ENCODE measurements at places on chromosomes 11 and 22.

DNA sequence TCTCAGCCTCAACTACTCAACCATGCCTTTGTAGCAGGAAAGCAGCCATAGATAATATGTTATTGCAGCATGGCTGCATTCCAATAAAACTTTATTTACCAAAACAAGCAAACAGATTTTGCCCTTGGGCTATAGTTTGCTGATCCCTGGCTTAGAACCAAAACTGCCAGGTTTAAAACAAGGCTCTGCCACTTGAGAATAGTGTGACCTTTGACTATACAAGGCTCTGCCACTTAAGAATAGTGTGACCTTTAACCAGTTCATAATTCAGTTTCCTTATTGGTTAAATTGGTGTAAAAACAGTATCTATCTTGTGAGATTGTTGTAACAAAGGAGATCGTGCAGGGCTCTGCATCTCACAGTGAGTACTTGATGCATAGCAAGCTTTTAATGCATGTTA is 217.3 kb upstream of the MTNR1B start:
- no peak for DNase-seq

GRCh38 chr11:117072517-117073461 is 25.4 kb downstream of the SIK3 start:
- no peak for DNase-seq

DNA sequence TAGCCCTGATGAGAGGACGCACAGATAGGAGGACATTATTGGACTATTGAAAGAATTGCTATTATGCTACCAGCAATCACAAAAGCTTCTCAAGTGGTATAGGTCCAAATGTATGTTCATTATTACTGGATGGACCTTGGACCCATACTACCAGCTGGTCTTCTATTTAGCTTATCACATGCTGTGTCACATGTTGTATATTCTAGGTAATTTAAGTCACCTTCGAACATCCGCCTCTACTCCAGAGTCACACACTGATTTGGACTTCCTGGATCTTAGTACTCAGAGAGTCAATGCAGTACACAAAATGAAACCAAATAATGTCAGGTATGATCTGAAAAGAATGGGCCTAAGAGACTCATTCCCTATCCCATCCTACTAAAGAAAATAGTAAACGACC is 534.0 kb upstream of the API5 start:
- no peak for DNase-seq

GRCh38 chr11:119169282-119169719 is 776 bp downstream of the NLRX1 start:
- DNase-seq: peak; percentile 62

DNA sequence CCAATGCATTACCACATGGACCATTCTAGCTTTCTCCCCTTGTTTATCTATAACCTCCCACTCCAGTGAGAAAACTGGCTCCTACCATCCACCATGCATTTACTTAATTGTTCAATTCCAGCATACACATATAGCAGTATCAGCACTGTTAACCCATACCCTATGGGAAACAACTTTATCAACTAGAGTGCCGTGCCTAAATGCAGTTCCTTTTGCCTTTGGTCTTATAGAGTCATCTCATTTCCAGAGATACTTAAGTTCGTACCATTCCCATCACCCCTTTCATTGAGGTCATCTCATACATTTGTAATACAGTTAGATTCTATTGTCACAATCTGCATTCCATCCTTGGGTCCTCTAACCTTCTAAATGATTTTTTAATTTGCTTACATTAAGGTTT is 86.9 kb downstream of the PARVA start:
- no peak for DNase-seq

DNA sequence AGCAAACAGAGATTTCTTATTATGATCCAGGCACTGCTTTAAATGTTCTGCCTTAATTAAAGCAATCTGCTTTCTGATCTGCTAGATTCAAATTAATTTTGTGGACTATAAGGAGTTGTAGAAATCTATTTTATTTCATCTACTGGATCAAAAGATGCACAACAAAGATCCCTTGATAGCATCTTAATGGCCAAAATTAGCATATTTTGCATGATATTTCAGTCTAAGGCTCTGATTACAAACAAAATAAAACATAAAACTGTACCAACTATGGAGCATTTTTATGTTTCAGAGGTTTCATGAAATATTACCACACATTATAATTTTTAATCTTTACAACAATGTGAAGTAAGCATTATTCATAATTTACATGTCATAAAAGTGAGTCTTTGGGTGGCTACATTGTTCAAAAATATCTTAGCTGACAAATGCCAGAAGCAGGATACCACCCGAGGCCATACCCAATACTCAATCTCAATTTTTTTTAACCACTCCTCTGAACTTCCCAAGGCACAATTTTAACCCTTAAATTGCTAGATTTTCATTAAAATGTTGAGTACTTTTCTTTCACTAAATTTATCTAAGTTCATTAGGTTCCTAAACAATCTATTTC is 929.5 kb downstream of the KCNA4 start:
- DNase-seq: no peak

GRCh38 chr22:33389936-33390335 is 331.8 kb upstream of the SYN3 start:
- no peak for DNase-seq

DNA sequence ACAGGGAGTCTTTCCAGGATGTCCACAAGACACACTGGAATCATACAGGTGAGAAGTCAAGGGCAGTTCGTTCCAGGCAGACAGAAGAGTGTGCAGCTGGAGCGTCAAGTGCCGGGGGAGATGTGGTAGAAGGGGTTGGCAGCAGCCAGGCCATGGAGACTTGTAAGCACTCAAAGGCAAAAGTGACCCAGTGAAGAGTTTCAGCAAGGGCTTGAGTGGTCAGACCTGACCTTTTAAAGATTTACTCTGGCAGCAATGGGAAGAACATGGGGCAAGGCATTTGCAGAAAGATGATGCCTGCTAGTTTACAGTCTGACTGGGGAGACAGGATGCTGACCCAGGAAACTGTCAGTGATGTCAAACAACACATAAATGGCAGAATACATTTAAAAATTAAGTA is 29.0 kb downstream of the P4HA3 start:
- no peak for DNase-seq

- no peak for DNase-seq
These were observed 22.8 kb upstream of the RASSF10 start for GRCh38 chr11:12986194-12986898.

- DNase-seq: no peak
These were observed 33.2 kb upstream of the FBLN1 start for GRCh38 chr22:45469281-45470073.

DNA sequence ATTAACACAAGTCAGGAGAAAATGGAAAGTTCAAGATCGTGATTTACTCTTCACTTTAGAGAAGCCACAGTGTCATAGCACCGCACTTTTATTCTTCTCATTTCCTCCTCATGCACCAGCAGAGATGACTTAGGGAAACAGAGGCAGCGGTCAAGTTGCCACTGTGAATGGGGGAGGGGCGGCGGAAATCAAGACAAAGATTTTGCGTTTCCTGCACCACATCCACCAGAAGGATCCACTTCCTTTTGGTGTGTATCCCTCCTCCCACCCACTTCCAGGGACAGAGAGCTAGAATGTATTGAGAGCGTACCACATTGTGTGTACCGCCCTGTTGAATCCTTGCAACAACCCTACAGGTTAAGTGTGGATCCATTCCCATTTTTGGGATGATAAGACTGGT is 21.8 kb downstream of the TSPAN18 start:
- no peak for DNase-seq

DNA sequence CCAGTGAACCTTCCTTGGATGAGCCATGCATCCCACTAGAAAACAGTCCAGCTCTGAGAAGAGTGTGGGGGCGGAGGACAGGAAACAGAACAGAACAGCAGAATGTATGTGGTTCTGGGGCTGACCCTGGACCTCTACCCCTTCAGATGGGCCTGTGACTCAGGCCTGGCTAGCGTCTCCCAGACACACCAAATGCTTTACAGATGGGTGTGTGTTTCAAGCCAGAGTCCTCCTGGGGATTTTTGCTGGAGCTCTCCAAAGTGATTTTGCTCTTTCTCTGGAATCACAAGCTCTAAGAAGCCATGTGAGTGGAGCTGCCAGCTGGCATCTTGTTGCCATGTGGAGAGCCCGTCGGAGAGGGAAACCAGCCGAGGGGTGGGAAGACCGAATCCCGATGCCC is 13.2 kb upstream of the C1QTNF4 start:
- DNase-seq: no peak

- DNase-seq: no peak
These were observed 34.4 kb upstream of the SUSD2 start for GRCh38 chr22:24146791-24147353.

- no peak for DNase-seq
These were observed 72.8 kb downstream of the ATXN10 start for GRCh38 chr22:45744442-45744841.

GRCh38 chr11:127448101-127448500 is 447.5 kb upstream of the KIRREL3 start:
- DNase-seq: no peak

DNA sequence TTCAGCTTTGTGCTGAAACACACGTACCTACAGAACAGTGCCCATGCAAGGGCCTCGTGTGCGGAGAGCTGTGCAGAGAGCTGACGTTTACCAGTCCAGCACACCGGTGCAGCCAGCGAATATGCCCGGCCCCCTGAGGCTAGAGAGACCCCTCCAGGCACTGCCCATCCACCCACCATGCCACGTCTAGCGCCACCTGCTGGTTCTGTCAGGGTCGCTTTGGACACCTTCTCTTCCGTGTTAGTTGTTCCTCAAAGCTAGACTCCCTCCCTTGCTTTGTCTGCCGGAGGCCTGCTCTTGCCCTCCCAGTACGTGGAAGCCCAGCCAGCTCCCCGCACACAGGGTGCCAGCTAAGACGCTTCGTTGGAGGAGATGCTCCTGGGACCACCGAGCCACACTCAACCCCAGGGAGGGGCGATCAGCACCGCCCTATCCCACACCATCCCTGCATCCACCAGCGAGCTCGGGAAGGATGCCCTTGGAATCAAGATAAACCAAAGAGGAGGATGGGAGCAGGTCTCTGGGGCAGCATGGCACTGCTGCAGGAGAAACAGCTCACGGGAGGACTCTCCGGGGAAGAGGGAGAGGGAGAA is 43.4 kb downstream of the CPT1A start:
- DNase-seq: peak; percentile 80

- no peak for DNase-seq
These were observed 20.3 kb downstream of the TMPRSS5 start for GRCh38 chr11:113685654-113686359.

GRCh38 chr22:42635531-42635930 is 4.9 kb downstream of the ATP5MGL start:
- peak; percentile 24 for DNase-seq

DNA sequence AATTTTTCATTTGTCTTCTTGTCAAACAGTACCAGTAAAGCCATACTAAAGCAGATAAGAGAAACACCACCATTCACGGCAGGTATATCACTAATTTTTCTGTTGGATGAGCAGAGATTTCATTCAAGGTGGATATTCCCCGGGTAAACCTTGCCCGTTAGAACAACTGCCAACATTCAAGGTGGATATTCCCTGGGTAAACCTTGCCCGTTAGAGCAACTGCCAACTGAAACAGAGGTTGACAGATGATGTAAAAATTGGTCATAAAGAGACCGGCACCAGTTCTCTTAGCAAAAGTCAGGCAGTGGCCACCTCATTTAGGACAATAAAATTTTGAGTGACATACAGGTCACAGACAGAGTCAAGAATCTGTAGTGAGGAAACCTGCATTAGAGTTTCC is 423.4 kb upstream of the SYN3 start:
- DNase-seq: no peak

- DNase-seq: no peak
These were observed 216.6 kb downstream of the CEP164 start for GRCh38 chr11:117544130-117544800.

GRCh38 chr11:75775056-75775455 is 6.5 kb downstream of the DGAT2 start:
- DNase-seq: no peak

GRCh38 chr11:31817054-31817620 is 6.0 kb upstream of the PAX6 start:
- peak; percentile 65 for DNase-seq

DNA sequence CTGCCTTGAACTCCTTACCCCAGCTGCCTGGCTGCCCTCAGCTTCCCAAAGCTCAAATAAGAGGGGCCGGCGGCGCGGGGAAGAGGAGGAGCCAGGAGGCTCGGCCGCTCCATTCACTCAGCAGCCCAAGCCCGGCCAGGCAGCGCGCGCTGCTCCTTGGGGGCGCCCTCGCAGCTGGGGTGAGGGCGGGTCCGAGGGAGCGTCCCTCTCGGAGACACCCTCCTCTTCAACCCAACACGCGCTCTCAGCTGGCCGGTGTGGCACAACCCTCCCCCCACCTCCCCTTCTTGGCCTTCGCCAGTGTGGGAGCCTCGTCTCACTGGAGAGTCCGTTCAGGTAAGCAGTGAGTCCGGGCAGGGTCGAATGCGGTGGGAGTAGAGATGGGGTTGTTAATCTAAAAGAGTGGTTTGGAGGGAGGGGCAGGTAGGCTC is at the start of gene WT1:
Gene WT1 (minus strand): TSS at position 29 of the 431 bp plus-strand sequence.
- peak; percentile 80 for DNase-seq

DNA sequence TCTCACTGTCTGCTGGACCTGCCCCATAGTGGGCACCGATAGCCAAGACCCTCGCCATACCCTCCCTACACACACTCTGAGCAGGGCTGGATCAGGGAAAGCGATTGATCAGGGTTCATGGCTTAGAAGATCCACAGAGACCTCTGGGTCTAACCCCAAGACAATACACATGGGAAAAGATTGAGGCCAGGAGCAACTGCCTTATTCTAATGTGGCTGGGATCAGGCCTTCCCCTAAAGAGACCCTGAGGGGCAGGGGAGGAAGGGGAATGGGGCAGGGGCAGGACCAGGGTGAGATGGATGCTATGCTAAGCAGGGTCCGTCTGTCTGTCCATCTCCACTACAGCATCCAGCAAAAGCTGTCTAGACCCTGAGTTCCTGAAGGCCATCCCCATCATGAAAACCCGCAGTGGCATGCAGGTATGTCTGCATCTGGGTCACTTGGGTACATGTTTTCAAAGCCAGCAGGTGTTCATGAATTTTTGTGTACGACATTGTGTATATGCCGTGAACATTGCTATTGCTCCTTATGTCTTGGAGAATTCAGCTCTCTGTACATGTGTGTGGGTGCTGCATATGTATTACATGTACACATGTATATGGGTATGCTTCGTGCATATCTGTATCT is 15.3 kb upstream of the RELT start:
- no peak for DNase-seq
